ENCODE measurements at places on chromosomes 7 and 10. TPM values are rescaled to one million over a fixed set of nuclear protein-coding genes. Genes with fewer than 3 reads are reported as not detected.

PPP1R3C gene
- total RNA-seq: 540 TPM

TMEM139 gene
- 0.51 TPM for total RNA-seq

FAM13C gene
- total RNA-seq: 74.0 TPM

BEND7 gene
- 5.1 TPM for total RNA-seq

CAMK2B gene
- total RNA-seq: 26.7 TPM

SYT15 gene
- 1.1 TPM for total RNA-seq

SLC29A4 gene
- 11.2 TPM for total RNA-seq

TBATA gene
- not detected for total RNA-seq

PLXNA4 gene
- total RNA-seq: 5.7 TPM

CALCR gene
- total RNA-seq: 7.0 TPM

CYP17A1 gene
- not detected for total RNA-seq

TRIM50 gene
- 0.31 TPM for total RNA-seq

ZP3 gene
- 2.1 TPM for total RNA-seq

LIPF gene
- not detected for total RNA-seq

DGKB gene
- 2.6 TPM for total RNA-seq

SAMD9 gene
- 10.9 TPM for total RNA-seq

CCL24 gene
- not detected for total RNA-seq

PLEKHS1 gene
- 1.4 TPM for total RNA-seq

PTN gene
- 85.1 TPM for total RNA-seq

FZD8 gene
- 23.8 TPM for total RNA-seq

SPOCK2 gene
- 8.3 TPM for total RNA-seq

CBX3 gene
- 114 TPM for total RNA-seq

AKR1C2 gene
- 2.8 TPM for total RNA-seq

GIMAP1 gene
- total RNA-seq: 3.2 TPM

MYO3A gene
- total RNA-seq: 3.3 TPM

TMEM213 gene
- total RNA-seq: 0.51 TPM

ABCA13 gene
- 0.72 TPM for total RNA-seq

SEMA3E gene
- total RNA-seq: 3.1 TPM

ICA1 gene
- total RNA-seq: 4.6 TPM

KIAA1549 gene
- total RNA-seq: 5.8 TPM

DNA2 gene
- total RNA-seq: 12.0 TPM

COL13A1 gene
- 4.6 TPM for total RNA-seq

IKZF1 gene
- total RNA-seq: 6.1 TPM

ANKRD30A gene
- not detected for total RNA-seq

RBM28 gene
- 28.1 TPM for total RNA-seq

GCK gene
- 2.9 TPM for total RNA-seq

C10orf62 gene
- total RNA-seq: 0.82 TPM

NOD1 gene
- total RNA-seq: 14.2 TPM

ZNF117 gene
- total RNA-seq: 20.4 TPM

LRRC18 gene
- total RNA-seq: not detected

All from tongue (tissue), 3 donors.